Fibroblast of villous mesenchyme (primary cell): ENCODE measurements at places on chromosomes 3 and 15. TPM values are rescaled to one million over a fixed set of nuclear protein-coding genes. Genes with fewer than 3 reads are reported as not detected.

Gene ACKR2
- under 0.01 TPM in 1 of 2 replicates, not detected in the other for total RNA-seq

Gene DLEC1
- total RNA-seq, result under 0.01 TPM in 1 of 2 replicates, not detected in the other

Gene TP63
- total RNA-seq, result under 0.01 and 0.43 TPM in 2 replicates

Gene KY
- total RNA-seq, result 0.32 TPM in 1 of 2 replicates, not detected in the other

Gene SAMMSON
- total RNA-seq, result not detected in 2 replicates

Gene TRPM1
- total RNA-seq, result under 0.01 TPM in 1 of 2 replicates, not detected in the other

Gene LDHAL6B
- not detected in 2 replicates for total RNA-seq

Gene PEX5L
- under 0.01 TPM in 2 replicates for total RNA-seq

Gene MUC20
- total RNA-seq, result 0.32 and 0.43 TPM in 2 replicates

Gene CCNB2
- total RNA-seq, result 19.6 and 27.2 TPM in 2 replicates

Gene ZNF774
- total RNA-seq, result 1.6 and 1.7 TPM in 2 replicates
